ENCODE measurements at places on chromosomes 5 and 9.

GRCh38 chr9:77751341-77752091 is 103.4 kb upstream of the GNA14 start:
- no peak for DNase-seq

- DNase-seq: no peak
These were observed 100.5 kb downstream of the PALM2AKAP2 start for GRCh38 chr9:109880276-109881169.

- DNase-seq: no peak
These were observed 98.4 kb downstream of the PHF2 start for GRCh38 chr9:93674580-93675335.

DNA sequence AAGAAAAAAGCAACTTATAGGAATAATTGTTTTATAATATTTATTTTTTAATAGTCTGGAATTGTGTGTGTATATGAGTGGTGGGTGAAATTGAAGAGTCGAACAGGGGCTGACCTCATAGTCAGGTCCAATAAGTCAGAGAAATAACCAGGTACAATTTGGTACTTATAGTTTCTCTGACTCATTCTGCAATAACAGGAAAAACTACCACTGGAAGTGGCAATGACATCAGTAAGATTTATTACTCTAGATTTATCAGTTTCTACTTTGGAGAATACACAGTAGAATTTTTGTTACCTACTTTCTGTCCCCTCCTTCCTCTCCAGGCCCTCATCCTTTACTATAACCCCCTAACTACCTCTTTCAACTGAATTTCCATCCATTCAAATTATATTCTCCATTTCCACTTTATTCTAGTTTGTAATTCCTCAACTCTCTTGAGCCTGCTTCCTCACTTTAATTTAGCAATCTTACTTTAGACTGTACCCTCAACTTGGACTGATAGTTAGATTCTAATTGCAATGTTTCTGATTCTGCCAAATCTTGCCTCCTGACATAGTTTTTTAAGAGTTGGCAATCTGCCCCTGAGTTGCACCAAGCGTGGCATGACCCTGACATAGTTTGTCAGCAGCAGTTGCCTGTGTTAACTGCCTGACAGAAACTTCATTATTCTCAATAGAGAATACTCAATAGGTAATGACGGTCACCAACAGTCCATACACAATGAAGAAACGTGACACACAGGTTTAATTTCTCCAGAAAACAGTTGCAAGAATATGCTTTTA is 475.3 kb upstream of the RIOK2 start:
- DNase-seq: no peak

DNA sequence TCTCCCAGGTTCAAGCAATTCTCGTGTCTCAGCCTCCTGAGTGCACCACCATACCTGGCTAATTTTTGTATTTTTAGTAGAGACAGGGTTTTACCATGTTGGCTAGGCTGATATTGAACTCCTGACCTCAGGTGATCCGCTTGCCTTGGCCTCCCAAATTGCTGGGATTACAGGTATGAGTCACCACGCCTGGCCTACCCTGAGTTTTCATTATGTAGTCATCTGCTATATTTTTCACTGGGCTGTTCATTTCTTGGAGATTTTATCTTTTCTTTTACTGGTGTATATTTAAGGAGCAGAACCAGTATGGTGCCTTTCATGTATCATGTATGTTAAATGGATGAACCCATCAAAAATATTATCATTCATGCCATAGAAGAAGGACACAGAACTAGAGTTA is 377.0 kb upstream of the ACTBL2 start:
- no peak for DNase-seq

DNA sequence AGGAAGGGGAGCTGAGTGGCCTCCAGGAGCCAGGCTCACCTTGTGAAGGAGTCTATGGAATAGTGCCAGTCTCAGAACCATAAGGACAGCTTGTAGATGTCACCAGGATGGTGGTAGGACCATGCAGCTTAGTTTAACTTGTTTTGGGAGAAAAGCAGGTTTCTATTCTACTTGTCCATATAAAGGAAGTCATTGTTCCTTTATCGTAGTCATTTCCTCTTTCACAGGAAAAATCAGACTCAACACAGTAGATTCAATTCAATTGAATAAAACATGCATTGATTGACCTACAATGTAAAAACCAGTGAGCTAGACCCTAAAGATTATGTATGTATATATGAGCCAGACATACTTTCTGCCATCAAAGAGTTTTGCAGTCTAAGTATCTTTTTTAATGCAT is 53.3 kb downstream of the MEGF10 start:
- DNase-seq: no peak

- DNase-seq: no peak
These were observed 96.2 kb upstream of the PPP1R2B start for GRCh38 chr5:156753846-156754245.

GRCh38 chr9:98491828-98492227 is 216.9 kb downstream of the GABBR2 start:
- no peak for DNase-seq

DNA sequence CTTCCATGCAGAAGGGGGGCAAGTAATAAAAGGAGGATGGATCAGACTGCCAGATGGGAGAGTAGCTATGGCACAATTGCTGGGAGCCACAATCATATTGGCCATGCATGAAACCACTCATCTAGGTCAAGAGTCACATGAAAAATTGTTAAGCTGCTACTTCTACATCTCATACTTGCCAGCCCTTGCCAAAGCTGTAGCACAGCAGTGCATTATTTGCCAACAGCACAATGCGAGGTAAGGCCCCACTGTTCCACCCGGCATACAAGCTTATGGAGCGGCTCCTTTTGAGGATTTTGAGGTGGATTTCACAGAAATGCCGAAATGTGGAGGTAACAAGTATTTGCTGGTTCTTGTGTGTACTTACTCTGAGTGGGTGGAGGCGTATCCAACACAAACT is 109.9 kb upstream of the EPB41L4A start:
- no peak for DNase-seq
